ENCODE measurements at places on chromosomes 5 and 9.

GRCh38 chr9:89953824-89954615, 349.2 kb downstream of the GADD45G start:
- peak; percentile 11 for DNase-seq

- no peak for DNase-seq
Measured at GRCh38 chr9:76374783-76375559, 19.3 kb downstream of the RFK start.

DNA sequence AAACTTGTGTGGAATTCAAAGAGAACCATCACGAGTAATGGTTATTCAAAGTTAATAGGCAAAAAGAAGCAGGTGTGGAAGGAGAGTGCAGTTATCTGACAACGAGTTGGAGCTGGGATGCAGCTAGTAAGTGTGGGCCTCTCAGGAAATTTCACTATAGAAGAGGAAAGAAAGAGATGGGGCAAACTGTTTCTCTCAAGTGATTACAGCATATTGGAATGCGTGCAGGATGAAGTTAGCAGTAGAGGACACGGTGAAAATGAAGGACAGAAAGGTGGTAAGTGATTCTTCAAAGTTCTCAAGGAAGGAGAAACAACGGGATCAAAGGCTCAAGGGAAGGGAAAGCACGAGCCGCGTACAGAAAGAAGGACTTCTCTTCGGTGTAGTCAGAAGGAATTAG, 84.0 kb downstream of the ADAMTS12 start:
- no peak for DNase-seq

GRCh38 chr5:377326-377981, 55.9 kb downstream of the AHRR start:
- DNase-seq = no peak

GRCh38 chr9:36625006-36625615, 52.4 kb downstream of the MELK start:
- DNase-seq = no peak

GRCh38 chr9:134389642-134390041, 63.4 kb downstream of the RXRA start:
- peak; percentile 35 for DNase-seq

- DNase-seq = peak; percentile 62
Measured at GRCh38 chr5:168269937-168270330, 21.5 kb upstream of the WWC1 start.

GRCh38 chr5:3025392-3025791, 273.9 kb upstream of the IRX2 start:
- no peak for DNase-seq

- DNase-seq = no peak
Measured at GRCh38 chr5:119274767-119275130, 81.1 kb upstream of the TNFAIP8 start.

GRCh38 chr9:90995516-90995915, 193.9 kb downstream of the SYK start:
- no peak for DNase-seq

GRCh38 chr9:91331849-91332248, 29.9 kb downstream of the AUH start:
- no peak for DNase-seq

DNA sequence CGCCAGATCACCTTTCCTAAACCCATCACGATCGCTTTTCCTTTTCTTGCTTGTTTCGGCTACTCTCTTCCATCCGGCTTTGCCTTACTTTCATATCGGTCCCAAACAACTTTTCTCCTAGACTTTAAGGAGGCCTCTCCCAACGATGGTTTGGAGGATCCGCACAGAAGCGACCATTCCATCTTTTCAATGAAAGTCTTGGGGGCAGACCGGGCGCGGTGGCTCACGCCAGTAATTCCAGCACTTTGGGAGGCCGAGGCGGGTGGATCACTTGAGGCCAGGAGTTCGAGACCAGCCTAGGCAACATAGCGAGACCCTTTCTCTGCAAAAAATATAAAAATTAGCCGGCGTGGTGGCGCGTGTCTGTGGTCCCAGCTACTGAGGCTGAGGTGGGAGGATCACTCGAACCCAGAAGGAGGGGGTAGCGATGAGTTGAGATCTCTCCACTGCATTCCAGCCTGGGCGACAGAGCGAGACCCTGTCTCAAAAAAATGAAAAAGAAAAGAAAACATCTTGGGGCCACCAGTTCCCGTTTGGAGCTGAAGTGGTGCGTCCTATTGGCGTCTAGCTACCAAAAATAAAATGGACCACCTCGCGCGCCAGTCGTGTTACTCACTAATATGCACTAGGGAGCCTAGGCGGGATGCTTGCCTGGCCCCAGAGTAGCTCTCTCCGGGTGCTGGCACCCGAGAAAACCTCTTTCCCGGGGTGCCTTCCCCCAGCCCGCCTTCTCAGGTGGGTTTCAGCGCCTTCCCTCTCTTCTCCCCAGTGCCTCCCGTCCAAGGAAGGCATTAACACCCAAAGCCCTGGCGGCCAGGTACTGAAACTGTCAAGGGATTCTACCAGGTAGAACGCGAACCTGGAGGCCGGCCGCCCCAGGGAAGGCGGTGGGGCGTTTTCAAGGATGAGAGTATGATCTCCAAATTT, 800 bp upstream of the AP3B1 start:
- peak; percentile 39 for DNase-seq

DNA sequence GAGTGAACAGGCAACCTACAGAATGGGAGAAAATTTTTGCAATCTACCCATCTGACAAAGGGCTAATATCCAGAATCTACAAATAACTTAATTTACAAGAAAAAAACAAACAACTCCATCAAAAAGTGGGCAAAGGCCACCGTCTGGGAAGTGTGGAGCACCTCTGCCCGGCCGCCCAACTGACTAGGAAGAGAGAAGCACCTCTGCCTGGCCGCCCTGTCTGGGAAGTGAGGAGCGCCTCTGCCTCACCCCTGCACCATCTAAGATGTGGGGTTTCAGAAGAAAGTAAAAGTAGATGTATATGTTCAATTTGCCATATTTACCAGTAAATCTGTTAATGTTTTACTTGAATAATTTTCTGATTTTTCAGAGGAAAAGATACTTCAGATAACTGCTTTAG, 108.1 kb upstream of the TMEM161B start:
- no peak for DNase-seq

DNA sequence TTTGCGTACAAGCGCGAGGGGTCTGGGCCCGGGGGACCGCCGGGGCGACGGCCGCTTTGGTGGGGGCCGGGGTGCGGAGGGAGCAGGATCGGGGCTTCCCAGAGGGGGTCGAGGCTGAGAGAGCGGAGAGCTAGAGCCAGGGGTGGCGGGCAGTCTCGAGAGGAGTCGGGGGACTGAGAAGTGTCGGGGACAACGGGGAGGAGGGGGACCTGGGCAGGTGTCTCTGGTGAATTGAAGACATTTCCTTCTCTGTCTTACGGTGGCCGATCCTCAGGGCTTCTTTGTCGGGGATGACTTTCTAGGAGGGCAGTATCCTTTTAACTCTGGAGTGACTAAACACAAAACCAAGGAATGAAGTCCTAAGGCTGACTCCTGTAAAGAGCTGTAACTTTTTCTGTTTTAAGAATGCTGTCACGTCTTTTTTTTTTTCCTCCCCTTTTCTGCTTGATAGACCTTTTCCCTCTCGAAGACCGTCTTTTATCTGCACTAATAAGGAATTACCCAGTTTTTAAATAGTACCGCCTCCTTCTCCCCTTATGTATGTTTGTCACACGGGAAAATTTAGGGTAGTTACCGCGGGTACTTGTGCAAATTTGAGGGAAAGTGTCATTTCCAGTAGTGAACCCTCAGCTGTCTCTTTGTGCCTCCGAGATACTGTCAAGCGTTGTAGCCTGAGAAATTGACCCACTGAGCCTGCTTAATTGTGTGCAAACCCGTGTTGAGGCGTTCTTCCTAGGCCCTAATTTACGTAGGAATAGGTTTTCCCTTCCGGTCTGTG, 822 bp downstream of the DENND4C start:
- no peak for DNase-seq

GRCh38 chr5:151146061-151146460, 11.5 kb downstream of the ANXA6 start:
- no peak for DNase-seq

DNA sequence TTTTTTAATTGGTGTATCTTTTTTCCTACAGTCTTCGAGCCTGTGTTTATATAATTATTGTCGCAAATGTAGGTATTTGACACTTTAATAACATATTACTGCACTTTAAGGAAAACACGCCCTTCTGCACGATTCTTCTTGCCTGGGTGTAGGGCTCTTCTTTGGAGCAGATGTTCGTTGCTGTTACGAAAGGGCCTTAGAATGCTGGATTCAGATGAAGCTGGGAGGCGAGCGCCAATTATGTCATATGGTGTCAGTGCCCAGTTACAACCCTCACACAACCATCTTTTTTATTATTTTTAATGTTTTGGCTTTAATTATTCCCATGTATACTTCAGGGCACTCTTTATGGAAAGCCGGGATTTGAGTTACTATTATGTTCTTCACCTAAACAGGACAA, 553.0 kb downstream of the EBF1 start:
- DNase-seq = no peak

- no peak for DNase-seq
Measured at GRCh38 chr5:154642499-154643245, 112.5 kb upstream of the LARP1 start.

- DNase-seq = no peak
Measured at GRCh38 chr5:177301503-177302165, 1.9 kb downstream of the RAB24 start.

DNA sequence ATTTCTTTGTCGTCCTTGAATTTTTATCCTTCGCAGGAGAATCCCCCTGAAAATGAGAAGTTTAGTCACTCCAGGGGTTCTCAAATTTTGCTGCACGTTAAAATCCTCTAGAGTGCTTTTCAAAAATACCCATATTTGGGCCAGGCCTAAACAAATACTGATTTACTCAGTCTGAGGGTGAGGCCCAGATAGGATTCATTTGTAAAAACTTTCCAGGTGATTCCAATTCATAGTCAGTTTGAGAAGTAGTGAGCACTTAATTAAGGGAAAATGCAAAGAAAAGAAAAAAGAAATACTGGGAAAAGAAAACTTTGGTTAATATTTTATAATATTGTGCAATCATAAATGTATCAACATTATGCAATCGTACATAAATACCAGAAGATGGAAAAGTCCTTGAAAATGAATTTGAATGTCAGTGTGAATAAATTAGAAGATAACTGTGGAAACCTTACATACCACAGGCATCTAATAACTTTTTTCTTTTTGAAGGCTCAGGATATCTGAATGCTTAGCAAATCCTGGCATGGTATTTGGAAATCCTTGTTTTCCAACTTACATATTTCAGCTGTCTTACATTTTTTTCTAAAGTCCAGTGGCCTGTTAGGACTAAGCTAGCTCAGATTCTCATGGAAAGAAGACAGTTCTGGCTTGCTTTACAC, 116.5 kb upstream of the DAPK1 start:
- DNase-seq = no peak

DNA sequence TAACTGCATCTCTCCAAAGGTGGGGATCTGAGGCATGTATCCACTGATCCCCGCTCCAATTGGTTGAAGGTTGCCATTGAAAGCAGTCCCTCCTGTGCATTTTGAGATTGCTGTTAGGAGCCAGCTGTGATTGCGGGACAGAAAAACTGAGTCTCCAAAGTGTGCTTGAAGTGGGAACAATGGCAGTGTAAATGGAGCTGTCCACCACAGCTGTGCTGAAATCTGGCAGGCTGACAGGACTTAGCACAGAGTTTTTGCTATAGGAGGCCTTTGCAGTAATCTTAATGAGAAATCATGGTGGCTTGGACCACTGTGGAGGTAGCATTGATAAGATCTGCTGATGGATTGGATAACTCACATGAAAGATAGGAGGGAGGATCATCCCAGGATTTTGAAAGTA, 3.3 kb downstream of the RNF20 start:
- no peak for DNase-seq

DNA sequence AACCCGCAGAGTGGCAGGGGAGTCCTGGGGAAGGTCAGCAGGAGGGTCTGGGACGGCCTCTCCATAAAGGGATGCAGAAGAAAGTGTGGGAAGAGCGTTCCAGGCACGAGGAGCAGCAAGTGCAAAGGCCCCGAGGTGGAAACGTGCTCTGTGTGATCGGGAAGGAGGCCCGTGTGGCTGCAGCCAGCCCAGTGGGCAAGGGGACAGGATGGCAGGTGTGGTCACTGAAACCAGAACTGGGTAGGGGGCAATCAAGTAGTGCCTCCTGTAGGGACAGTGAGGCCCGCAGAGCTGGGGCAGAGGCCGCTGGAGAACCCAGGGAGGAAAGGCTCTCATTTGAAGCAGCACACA, 16.3 kb upstream of the LAMC3 start:
- DNase-seq = no peak

DNA sequence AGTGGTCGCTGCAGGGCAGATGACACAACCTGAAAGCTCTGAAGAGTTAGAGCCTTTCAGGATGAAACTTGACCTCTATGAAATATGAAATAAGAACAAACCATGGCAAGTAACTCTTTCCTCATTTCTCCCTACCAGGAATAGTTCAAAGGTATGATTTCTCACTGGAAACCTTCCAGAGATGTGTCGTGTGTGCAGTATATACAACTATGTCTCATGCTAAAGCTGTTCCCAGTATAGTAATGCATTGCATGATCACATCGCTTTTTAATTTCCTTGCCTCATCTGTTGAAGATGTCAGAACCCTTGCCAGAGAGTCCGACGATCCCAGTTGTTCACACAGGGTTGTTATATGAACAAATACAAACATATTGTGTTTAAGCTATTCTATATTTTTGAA, 45.8 kb upstream of the RGMB start:
- DNase-seq = no peak

DNA sequence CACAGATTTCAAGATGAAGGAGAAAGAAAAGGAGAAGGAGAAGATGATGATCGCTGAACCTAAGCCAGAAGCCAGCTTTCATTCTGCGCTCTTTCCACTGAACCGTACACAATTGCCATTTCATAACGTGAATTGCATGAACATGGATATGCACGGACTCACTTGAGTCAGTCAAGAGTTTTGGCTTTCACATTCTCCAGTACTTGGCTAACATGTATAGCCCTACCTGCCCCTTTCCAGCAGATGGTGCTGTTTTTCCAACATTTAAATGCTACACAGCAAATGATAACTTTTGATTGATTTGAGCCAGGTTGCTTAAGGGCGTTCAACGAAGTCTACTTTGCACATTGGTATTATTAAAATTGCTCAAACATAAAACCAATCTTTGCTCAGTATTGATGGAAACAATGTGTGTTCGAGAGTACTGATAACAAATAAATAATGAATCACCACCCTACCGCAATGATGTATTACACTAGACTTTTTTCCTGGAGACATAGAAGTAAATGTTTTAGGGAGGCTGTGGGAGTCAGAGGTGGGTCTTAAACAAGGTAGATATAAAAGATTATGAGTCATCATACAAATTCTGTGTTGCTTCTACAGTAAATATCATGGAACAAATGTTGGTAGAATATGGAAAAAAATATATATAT, 196.4 kb downstream of the TRPM3 start:
- peak; percentile 10 for DNase-seq

DNA sequence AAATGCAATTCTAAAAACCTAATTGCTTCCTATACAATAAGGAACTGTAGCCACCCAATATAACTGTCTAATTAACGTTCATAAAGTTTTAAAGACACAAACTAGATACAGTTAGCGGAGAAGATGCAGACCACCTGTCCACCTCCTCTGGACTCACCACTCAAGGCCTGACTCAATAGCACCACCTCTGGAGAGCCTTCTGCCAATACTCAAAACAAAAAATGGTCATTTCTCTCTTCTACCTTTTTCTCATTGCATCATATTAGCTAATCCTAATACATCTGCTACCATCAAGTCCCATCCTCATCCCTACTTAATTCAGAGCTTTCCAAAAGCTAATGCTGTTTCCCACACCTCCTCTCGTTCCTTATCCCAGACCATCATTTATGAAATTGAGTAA, 159.9 kb downstream of the MLLT3 start:
- no peak for DNase-seq

Measured in NCI-H2171 (cell line).